ENCODE measurements at places on chromosomes 3 and 15. TPM values are rescaled to one million over a fixed set of nuclear protein-coding genes. Genes with fewer than 3 reads are reported as not detected.
A peak's percentile ranks its signal among the peaks of the same experiment; 100 is the strongest.

Gene MAP6D1
- total RNA-seq = 3.2 TPM

GRCh38 chr15:62392376-62392775 lies 227.3 kb upstream of the C2CD4B start:
- no peak for DNase-seq
- peak overlapping the region; percentile 96 for H3K4me3 ChIP-seq
- peak overlapping the region; percentile 78 for H3K27ac ChIP-seq
- H3K36me3 ChIP-seq = no peaks in the 10 kb centered on the region
- H3K27me3 ChIP-seq = peaks cover 8% of the 10 kb centered on the region
- H3K4me1 ChIP-seq = peaks cover 8% of the 10 kb centered on the region

- no peaks in the 10 kb centered on the region for H3K4me1 ChIP-seq
- H3K27ac ChIP-seq = no peak within 1 kb of the TSS
- H3K27me3 ChIP-seq = peaks cover 76% of the 10 kb centered on the region
- no peak for DNase-seq
- no peaks in the 10 kb centered on the region for H3K36me3 ChIP-seq
Measured at GRCh38 chr3:130516645-130517512, at the start of gene COL6A6. TSS of gene COL6A6 (plus strand) at chr3:130517177. CDS start at chr3:130560365, 43,188 bp downstream.

GRCh38 chr15:62482785-62483429 lies 317.8 kb upstream of the C2CD4B start:
- peaks cover 5% of the 10 kb centered on the region for H3K27me3 ChIP-seq
- peak overlapping the region; percentile 2 for H3K27ac ChIP-seq
- H3K36me3 ChIP-seq = peaks cover 10% of the 10 kb centered on the region
- no peak overlapping the region for H3K4me3 ChIP-seq

DNA sequence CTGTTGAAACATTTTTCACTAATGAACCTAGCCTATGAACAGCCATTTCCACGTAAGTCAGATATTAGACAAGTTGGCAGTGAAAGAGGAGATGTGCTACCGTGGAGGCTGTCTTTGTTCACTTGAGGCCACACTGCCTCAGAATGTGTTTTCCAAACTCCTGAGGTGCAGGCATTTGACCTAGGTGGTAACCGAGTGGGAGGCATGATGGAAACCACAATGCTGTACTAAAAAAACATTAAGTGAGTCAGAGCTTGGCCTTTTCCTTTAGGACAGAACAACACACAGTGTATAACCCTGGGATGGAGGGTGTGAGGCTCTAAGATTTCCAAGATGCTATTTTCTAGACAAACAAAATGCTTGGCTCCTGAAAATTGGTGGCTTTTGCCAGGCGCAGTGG lies 406.3 kb downstream of the SOX2 start:
- no peaks in the 10 kb centered on the region for H3K36me3 ChIP-seq
- no peak for DNase-seq
- peaks cover 5% of the 10 kb centered on the region for H3K4me1 ChIP-seq
- H3K27me3 ChIP-seq = no peaks in the 10 kb centered on the region
- no peak overlapping the region for H3K4me3 ChIP-seq
- H3K27ac ChIP-seq = no peak overlapping the region

Measured in type B pancreatic cell (in vitro differentiated cells).